Posterior vena cava (tissue), 2 donors: ENCODE measurements at places on chromosomes 16 and 17. TPM values are rescaled to one million over a fixed set of nuclear protein-coding genes. Genes with fewer than 3 reads are reported as not detected.

DNA sequence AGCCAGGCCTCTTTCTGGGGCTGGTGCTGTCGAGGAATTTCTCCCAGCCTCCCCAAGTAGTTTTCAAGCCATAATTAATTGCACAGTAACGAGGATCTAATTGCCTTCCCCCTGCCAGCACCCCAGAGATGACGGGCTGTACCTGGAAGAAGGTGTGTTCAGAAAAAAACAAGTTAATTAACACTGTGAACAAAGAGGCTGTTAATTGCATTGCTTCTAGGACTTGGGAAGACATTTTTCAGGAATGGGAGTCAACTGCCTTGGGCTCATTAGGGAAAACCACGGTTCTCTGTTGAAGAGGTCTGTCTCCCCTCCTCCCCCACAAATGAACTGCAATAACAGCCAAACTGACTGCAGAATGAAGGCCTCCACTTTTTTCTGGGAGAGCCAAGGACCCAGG is 176.7 kb downstream of the CCT6B start:
- DNase-seq: no peak

DNA sequence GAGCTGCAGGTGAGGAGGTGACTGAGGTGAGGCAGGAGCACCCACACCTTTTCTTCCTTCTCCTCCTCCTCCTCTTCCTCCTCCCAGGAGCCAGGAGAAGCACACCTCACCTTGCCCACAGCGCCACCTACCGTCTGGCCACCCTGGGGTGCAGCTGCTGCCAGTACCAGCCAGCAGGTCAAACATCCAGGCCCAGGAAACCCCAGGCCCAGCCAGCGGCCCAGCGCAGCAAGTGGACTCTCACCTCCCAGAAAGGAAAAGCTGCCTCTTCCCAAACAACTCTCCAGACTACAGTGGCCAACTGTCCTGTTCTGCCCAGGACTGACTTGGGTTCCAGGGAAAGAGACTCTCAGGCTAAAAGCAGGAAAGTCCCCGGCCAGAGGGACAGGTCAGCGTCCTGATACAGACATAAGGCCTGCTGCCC is 22.7 kb downstream of the PEMT start:
- DNase-seq: no peak

CCDC144A gene
- 10.9 TPM for total RNA-seq

DNA sequence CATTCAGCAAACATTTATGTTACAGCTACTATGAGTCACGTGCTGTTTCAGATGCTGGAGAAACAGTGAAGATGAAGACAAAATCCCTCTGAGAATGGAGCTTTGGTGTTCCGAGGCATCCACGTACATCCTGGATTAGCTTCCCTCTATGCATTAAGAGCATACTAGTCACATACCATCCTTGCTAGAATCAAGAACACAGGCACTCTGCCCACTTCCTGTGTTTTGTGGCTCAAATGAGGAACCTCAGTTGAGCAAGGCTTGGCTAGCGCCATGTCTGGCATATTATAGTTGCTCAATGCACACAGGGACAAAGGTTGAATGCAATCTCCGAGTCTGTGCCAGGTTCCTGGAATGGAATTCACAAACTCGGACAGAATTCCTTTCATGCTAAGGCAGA is 297.5 kb downstream of the XYLT1 start:
- peak; percentile 84 for DNase-seq

GRCh38 chr17:7222093-7222971 is 2.6 kb downstream of the ACADVL start:
- DNase-seq: no peak

- DNase-seq: peak; percentile 26
Measured at GRCh38 chr17:74558882-74559519, 8.3 kb downstream of the CD300H start.

DNA sequence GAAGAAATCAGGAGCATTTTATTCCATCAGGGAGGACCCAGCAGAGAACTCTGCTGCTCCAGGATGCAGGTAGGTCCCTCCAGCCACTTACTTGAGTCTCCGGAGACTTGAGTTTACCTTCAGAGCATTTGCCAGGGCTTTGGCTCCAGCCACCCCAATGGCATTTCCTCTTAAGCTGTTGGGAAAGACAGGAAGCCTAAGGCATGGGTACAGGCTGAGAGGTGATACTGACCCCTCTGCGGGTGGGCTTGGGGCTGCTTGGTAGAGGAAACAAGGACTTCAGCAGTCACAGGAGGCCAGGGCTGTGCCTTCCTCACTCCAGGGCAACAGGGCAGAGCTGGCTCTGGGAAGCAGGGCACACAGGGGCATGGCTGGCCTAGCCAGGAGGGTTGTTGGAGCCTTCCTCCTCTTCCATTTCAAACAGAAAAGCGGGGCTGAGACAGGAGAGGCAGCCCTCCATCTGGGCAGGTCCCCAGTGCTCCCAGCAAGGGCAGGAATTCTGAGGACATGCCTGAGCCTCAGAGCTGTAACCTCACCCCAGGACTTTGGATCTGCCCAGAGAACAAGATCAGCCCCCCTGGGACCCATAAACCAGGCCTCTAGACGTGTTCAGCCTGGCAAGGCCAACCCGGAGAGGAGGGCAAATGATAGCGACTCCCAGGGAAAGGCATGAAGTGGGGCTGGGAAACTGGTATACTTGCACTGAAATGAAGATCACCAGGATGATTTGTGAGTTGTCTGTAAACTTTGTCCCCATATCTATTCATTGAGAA is 34.4 kb downstream of the NLRC3 start:
- DNase-seq: no peak

DNA sequence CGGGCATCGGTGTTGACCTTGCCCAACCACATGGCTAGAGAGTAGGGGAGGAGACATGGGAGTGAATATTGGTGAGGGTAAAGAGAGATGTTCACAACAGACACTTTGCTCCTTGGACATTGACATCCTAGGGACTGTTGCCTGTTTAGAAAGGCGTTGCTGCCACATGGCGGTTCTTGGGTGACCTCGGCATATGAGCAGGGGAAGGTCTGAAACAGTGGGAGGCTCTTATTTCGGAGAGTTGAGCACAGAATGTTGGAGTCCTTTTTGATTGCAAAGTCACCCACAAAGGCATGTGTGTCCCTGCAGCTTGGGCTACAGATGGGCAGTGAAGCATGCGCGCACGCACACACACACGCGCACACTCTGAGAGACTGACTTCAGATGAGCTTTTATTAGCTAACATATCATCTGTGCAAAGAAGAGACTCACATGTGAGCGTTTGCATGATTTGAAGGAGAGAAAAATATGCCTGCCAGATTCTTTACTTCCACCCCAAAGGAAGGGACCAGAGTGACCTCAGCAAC is 104.4 kb downstream of the SHISA9 start:
- no peak for DNase-seq

DNA sequence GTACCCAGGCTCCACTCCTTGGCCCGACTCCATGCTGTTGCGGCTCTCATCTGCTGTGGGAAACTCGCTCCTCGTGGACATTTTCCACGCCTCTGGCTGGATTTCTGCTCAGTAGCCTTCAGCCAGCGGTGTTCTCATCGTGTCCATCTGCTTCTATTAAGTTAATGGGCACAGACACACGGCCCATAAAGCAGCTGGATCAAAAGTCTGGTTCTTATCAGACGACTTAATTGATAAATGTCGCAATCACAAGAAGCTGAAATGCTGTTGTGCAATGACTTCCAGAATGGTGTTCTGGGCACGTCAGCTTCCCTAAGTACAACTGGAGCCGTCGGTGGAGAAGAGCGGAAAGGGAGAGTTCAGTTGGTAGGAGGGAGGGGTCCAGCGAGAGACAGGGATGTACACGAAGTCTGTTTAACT is 211.7 kb upstream of the CHMP6 start:
- peak; percentile 74 for DNase-seq

SLC13A2 gene
- not detected for total RNA-seq

GRCh38 chr17:81025741-81026129 is 9.2 kb upstream of the BAIAP2 start:
- DNase-seq: no peak

DNA sequence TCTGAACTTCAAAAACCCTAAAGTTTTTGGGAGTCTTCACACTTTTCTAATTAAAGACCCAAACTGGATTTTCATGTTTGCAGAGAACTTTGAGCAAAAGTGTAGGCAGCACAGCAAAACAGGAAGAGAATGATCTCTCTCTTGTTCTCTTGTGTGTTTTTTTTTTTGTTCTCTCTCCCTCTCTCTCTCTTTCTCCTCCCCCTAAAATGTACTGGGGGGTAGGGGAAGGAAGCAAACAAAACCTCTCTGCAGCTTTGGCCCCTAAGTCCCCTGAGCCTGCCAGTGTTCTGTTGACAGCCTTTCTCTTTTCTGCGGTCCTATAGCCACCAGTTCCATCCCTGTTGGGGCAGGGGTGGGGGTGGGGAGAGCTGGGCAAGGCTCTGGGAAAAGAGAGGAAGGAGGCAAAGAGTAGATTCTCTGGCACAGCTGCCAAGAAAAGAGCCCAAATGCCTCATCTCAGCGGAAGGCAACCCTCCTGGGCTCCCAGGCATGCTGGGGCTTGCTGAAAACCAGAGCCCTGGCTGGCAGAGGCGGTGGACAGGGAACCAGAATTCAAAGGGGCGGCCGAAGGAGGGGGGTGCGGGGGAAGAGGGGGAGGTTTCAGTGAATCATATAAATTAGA is 295.3 kb downstream of the SOX9 start:
- no peak for DNase-seq

TUBB3 gene
- 5.9 TPM for total RNA-seq

PHLPP2 gene
- total RNA-seq: 9.1 TPM

- no peak for DNase-seq
Measured at GRCh38 chr16:83682116-83682867, 125.5 kb upstream of the HSBP1 start.

MYH3 gene
- total RNA-seq: 19.9 TPM

DNA sequence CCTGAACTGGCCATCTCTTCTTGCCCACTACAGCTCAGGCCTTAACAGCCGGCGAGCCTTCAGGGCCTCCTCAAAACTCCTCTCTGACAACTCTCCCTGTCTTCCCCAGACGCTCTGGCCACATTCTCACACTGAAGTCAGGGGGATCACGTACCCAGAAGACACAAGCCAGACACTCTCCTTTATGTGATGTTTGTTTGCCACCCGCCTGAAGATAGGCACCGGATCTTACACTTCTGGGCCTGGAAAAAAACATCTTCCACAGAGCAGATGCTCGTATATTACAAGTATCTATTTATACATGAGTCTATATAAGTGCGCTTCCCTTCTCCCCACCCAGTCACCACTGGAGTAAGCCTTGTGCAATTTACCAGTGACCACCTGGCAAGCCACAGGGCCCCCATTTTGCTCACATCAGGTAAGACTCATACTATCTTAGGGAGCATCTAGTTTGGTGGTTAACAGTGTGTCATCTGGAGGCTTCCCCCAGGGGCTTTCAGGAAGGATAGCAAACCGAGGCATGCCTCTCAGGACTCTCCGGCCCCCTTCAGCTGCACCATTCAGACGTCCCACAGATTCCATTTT is 349.4 kb downstream of the SOX9 start:
- DNase-seq: no peak

DNA sequence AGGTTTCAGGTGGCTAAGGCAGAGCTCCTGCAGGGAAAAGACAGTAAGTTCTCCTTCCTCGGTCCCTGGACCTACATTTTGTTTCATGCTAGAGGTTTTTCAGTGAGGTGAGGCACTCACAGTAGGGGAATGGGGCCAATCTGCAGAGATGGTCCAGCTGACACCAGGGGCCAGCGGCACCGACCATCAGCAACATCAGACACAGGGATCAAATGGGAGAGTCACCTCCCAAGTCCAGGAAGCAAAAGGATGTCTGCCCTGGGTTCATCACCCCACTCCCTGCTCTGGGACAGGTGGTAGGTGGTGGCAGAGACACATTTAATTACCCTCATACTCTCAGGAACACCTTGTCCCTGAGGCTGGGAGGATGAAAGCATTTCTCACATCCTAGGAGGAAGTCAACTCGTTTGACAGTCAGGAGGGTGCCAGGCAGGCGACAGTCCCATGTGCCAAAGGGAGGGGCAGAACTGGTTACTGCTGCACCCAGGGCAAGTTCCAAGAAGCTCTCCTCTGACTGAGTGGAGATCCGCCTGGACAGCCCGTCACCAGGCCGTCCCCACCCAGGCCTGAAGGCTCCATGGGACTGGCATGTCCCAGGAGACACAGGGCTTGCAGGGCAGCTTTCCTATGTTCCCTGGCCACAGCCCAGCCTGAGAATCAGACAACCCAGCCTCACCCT is 19.2 kb downstream of the ATP6V0D1 start:
- no peak for DNase-seq

GRCh38 chr16:86297391-86297790 is 212.9 kb upstream of the FOXF1 start:
- DNase-seq: no peak

DNA sequence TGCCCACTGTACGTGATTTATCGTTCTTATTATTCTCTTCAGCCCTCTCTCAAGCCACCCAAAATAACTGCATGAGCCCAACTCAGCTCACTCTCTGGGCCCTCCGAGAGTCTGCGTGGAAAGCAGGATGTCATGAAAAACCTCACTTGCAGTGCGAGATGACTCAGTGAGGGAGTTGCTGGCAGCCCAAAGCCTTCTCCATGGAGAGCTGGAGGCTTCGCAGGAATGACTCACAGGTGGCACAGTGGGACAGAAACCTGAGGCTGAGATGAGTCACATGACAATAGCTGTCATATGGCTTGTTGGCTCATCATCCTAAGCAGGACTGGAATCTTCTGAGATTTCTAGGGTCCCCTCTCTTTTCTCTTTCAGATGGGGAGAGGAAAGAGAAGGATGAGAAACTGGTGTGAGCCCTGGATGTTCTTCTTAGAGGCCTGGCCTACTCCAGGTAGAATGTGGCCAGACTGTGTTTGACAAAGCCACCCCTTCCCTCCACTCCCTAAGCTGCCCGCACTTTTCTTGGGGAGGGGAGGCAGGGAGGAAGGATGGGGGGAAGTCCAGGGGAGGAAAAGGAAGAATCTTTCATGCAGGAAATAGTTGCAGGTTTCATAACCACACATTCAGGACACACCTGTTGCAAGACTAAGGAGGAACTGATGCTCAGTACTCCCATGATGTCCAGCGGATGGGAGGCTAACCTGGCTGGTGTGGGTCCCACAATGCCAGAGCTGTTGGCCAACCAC is 160.6 kb upstream of the RPL38 start:
- no peak for DNase-seq

TMEM88 gene
- 17.5 TPM for total RNA-seq

- no peak for DNase-seq
Measured at GRCh38 chr17:70317421-70317820, 148.1 kb downstream of the KCNJ2 start.

- no peak for DNase-seq
Measured at GRCh38 chr16:4365014-4365406, 6.6 kb upstream of the VASN start.

GRB7 gene
- total RNA-seq: not detected
